Esophagus squamous epithelium (tissue), 5 donors: ENCODE measurements at places on chromosomes 13 and 19.

DNA sequence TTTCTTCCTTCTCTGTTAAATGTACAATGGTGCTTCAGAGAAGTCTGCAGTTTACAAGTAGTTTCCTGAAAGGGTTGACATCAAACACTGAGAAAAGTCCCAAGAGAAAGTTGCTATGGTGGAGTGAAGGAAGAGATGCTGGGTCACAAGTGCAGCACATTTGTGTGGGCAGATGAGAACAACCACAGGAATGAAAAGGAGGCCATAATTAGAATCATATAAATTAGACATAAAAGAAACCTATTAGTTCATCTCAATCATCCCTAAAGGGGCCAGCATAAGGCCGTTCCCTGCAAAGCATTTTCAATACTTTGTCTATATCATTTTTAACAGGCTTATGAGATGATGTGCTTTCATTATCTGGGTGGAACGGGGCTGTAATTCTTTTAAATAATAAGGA is 359.2 kb downstream of the IRS2 start:
- no peak for DNase-seq

- DNase-seq: no peak
Measured at GRCh38 chr13:21413013-21413412, 46.1 kb downstream of the ZDHHC20 start.

DNA sequence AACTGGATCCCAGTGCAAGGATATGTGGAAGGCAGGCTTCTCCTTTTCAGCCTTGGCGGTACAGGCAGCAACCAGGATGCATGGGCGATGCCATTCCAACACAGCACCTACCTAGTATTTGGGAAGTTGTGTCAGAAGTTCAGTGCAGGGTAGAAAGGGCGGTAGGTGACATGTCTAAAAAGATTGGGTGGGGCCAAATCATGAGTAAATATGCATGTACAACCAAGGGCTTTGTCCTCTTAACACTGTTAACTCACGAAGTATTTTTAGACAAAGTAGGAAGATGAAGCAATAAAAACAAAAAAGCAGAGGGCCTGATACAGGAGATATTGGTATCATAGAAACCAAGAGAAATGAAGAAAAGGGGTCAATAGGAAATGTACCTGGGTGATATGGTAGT is 392.1 kb downstream of the MYO16 start:
- DNase-seq: no peak

GRCh38 chr19:1649706-1650649 is 2.4 kb downstream of the TCF3 start:
- DNase-seq: no peak

GRCh38 chr13:111123221-111123620 is 8.1 kb downstream of the ARHGEF7 start:
- DNase-seq: no peak
